T47D (cell line): ENCODE measurements at places on chromosomes 11 and 22.

DNA sequence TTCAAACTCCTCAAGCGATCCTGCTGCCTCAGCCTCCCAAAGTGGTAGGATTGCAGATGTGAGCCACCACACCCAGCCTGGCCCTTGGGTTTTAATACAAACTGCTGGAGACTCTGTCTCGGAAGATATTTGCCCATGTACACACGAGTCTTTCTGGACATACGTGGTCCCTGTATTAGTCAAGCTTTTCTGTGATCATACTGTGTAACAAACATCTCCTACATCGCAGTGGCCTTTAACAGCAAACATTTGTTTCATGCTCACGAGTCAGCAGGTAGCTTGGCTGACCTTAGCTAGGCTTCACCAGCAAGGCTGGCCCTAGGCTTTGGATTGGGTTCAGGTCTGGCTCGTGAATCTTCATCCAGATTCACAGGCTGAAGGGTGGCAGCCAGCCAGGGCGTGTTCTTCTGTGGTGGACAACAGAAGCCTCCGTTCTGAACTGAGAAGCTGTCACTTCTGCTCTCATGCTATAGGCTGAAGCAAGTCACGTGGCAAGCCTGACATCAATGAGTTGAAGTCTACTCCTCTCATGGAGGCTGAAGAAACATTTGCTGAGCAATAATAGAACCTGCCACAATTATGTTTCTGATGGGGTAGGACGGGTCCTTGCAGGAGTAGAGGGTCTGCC lies 8.8 kb downstream of the KIAA1671 start:
- peak; percentile 28 for DNase-seq

GRCh38 chr11:9397746-9398680 lies 13.6 kb downstream of the IPO7 start:
- DNase-seq: no peak

GRCh38 chr11:27055065-27055682 lies 14.6 kb downstream of the BBOX1 start:
- no peak for DNase-seq

GRCh38 chr11:114448749-114449482 lies 9.6 kb downstream of the REXO2 start:
- no peak for DNase-seq

DNA sequence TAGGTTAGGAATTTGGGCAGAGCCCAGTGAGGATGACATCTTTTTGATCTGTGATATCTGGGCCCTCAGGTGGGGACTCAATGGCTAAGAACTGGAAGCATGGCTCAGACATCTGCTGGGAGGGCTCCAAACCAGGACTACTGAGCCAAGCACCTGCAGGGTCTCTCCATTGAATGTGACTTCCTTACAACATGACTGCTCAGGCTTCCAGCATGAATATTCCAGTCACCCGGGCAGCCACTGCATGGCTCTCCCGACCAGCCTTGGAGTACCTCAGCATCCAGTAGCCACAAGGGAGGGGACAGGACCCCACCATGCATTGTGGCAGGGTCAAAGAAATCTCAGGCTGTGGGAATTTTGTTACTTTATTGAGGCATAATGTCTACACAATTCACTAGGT lies 8.6 kb downstream of the CDC45 start:
- no peak for DNase-seq

GRCh38 chr11:76678321-76678720 lies 7.8 kb upstream of the LRRC32 start:
- no peak for DNase-seq

DNA sequence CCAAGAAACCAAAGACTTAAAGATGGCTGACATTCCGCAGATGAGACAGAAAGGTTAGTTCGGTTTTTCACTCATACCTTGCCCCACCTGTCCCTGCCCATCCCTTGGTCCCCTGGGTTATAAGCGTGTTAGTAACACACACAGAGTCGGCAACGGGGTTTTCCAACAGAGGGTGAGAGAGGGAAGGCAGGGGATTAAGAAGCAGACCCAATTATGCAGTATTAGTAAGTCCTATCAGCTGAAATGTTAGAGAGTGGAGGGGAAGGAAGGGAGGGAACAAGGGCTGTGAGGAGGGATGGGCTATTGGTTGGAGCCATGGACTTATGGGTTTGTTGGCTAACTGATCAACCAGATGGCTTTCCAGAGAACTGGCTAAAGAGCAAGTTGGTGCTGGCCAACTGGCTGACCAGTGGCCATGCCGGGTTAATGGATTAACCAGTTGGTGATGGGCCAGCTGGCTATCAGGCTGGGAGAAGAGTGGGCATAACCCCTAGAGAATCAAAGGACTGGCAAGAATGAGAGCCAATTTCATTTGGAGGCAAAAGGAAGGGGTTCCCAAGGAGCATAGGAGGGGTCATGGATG lies 45.5 kb downstream of the NRXN2 start:
- no peak for DNase-seq

DNA sequence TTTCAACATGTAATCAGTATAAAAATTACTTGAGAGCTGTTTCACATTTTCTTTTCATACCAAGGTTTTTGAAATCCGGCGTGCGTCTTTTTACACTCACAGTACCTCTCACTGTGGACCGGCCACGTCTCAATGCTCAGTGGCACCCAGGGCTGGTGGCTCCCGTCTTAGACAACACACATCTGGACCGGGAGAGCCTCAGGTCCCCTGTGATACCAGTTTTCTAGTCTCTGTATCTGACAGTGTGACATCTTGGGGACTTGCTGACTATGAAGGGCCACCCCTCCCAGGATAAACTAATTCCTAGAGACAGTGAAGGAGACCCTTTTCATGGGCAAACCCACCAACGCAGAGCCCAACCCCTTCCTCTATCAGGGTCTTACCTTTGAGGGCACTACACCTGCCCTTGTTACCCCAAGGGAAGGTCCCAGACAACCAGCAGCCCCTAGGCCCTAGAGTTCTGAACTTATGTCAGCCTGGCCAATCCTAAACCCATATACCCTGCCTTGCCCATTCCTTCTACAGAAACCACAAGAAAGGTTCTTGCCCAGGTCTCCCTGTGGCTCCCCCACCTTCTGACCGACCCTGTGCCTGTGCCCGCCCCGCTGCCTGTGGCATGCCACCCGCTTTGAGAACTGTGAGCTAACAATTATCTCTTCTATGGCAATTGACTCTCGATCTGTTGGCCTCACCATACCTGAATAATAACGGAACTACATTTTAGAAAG lies 6.1 kb upstream of the ASCL2 start:
- DNase-seq: no peak

DNA sequence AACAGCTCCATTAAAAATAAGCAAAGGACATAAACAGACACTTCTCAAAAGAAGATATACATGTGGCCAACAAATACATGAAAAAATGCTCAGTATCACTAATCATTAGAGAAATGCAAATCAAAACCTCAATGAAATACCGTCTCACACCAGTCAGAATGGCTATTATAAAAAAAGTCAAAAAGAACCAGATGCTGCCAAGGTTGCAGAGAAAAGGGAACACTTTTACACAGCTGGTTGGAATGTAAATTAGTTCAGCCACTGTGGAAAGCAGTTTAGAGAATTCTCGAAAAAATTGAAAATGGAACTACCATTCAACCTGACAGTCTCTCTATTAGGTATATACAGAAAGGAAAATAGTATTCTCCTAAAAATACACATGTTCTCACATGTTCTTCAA lies 102.4 kb upstream of the FIBIN start:
- DNase-seq: no peak

- no peak for DNase-seq
Measured at GRCh38 chr11:132408877-132409276, 1038.5 kb downstream of the NTM start.

- peak; percentile 35 for DNase-seq
Measured at GRCh38 chr22:30424534-30425326, 838 bp upstream of the MTFP1 start.

GRCh38 chr11:93668171-93668570 lies 6.7 kb downstream of the CEP295 start:
- DNase-seq: no peak

DNA sequence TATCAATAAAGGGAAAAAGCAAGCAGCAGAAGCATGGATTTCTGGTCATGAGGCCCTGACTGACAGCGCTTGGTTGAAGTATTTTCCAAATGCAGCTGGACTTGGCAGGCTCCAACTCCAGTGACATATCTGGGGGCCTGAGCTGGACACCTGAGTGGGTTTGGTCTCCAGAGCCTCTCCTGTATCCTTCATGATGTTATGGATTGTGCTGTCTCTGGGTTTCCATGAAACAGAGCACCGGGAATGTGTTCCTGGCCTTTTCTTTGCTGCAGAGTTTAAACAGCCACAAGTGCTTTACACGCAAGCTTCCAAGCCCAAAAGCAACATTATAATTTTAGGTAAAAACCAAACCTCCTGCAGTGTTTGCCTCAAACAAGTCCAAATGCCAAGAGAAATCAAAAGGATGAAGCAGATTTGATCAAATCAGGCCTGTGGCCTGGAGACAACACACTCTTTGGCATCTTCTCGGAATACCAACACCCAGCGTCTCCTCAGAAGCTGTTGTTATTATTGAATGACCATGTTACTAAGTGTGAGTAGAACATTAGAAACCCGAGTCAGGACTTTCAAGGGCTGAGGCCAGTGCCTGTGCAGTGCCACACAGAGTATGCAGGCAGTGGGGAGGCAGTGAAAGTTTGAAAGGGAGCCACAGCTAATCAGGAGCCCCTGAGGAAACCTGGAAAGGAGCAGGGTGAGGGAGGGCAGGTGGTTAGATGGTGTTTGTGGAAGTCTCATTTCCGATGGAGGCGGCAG lies 42.0 kb downstream of the ME3 start:
- DNase-seq: no peak

- no peak for DNase-seq
Measured at GRCh38 chr22:26321469-26321913, 107.6 kb upstream of the ASPHD2 start.

DNA sequence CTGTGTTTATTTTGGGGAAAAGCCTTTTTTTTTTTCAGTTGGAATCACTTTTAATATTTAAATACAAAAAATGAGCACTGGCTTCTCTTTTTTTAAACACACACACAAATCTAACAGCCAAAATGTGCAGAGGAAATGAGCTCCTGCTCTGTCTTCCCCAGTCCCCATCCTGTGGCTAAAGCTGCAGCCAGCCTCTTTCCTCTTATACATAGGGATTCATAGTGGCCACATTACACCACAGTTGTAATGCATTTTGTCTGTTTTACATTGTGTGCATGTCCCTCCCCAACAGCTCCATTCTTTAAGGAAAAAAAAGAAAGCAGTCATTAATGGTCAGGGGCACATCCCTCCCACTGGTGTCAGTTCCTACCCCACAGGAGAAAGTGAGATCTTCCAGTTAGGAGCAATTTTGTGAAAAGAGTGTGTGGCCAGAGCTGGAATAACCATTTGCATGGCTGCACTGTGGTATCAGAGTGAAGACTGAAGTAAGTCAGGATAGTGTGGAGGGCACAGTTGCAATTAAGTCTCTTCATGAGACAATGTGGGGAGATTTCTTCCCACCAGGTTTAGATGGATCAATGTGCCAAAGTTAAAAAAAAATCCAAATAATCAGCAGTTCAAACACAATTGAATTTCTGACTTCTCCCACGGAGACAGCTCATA lies 220.6 kb downstream of the TMEM135 start:
- DNase-seq: no peak

DNA sequence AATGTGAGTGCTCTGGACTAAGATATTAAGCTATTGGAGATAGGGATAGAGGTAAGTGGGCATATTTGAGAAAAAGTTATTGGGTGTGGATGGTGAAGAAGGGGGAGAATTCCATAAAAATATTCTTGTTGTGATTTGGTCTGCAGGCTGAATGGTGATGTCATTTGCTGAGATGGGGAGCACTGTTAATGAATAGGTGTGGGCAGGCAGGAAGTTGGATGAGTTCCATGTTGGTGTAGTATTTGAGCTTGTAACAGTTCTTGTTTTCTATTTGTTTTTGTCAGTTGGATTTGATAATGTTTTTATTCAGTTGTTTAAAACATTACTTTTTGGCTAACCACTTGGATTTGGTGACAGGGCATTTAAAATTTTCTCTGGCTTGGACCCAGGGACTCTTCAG lies 168.8 kb downstream of the C11orf87 start:
- no peak for DNase-seq

DNA sequence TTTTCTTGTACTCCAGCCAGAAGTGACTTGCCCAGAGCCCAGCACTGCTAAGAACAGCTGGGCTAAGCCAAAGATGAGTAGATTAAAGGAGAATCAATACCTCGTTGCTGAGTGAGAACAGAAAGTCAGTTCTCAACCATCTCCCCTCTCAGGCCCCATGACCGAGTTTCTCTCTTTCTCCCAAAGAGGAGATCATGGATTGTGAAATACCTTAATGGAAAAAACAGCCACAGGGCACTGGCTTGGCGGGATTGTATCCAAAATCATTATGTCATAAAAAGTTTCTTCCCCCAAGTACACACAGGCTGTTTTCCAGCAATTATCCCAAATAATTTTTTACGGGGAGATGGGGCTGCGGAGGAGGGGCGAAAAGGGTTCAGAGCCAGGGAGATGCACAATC lies 111.8 kb upstream of the TMEM45B start:
- no peak for DNase-seq

DNA sequence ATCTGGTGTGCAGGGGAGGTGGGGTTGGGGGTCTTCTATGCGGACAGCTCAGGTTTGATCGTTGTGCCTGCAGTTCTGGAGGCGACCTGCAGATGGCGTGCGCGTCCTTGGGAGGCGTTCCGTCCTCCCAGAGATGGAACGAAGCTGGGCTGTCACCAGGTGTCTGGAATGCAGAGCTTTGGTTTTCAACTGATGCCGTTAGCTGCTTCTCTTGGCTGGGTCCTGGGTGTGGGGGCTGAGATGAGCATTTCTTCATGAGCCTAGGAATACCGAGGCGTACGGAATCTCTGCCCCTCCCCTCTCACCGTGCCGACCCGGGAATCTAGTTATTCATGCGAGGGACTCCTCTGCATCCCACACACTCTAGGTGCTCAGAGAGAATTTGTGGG lies 98.6 kb downstream of the CEP164 start:
- peak; percentile 78 for DNase-seq

GRCh38 chr11:117731722-117732290 lies 65.2 kb downstream of the DSCAML1 start:
- DNase-seq: no peak

DNA sequence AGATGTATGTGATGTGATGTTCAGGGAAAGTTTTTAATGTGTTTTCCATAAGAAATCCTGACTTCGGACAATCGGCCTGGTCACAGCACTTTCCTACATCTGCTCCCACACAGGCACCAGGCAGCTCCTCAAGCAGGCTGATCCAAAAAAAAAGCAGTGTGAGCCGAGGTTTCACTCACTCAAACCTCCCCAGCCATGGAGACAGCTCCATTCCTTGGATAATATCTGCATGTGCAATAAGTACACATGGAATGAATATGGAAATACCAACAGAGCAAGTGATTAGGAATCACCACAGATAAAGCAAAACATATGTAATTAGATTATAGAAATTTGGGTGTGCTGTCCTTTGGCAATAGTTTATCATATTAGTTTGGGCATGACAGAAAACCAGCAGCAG lies 88.8 kb upstream of the API5 start:
- DNase-seq: no peak

- no peak for DNase-seq
Measured at GRCh38 chr11:111774955-111775710, 8.9 kb upstream of the PPP2R1B start.

GRCh38 chr22:49993649-49994360 lies 18.8 kb downstream of the IL17REL start:
- no peak for DNase-seq
